Midbrain (tissue), 1 donor: ENCODE measurements at places on chromosomes 6 and 20.
A peak's percentile ranks its signal among the peaks of the same experiment; 100 is the strongest.

DNA sequence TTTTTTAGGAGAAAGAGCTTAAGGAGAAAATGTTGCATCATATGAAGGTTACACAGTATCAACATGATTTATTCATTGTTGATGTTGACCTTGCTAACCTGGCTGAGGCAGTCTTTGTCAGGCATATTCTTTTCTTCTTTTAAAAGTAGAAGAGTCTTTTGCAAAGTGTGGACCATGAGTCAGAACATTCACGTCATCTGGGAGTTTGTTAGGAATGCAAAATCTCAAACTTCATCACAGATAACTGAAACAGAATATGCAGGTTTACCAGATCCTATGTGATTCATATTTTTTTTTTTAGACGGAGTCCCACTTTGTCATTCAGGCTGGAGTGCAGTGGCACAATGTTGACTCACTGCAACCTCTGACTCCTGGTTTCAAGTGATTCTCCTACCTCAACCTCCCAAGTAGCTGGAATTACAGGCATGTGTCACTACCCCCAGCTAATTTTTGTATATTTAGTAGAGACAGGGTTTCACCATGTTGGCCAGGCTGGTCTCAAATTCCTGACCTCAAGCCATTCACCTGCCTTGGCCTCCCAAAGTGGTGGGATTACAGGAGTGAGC is 530.4 kb upstream of the BTBD3 start:
- DNase-seq, result no peak

DNA sequence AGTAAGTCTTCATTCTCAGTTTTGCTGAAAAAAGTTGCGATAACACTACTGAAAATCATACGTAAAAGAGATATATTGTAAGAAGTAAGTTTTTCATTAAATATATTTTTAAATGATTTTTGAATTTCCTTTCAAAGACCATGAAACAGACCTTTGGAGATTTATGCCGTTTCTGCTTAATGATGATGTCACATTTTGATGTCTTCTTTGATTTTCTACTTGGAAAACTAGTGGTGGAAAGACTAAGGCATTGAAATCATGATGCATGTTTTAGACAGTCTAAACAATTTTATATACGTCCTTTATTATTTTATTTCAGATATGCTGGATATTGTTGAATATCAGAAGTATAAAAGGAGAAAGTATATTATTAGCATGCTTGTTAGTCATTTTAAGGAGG is 33.7 kb downstream of the EYA4 start:
- no peak for DNase-seq

GRCh38 chr20:36550790-36551299 is 9.5 kb downstream of the MYL9 start:
- no peak for DNase-seq

GRCh38 chr6:31883676-31884075 is 4.9 kb upstream of the SLC44A4 start:
- no peak for DNase-seq

DNA sequence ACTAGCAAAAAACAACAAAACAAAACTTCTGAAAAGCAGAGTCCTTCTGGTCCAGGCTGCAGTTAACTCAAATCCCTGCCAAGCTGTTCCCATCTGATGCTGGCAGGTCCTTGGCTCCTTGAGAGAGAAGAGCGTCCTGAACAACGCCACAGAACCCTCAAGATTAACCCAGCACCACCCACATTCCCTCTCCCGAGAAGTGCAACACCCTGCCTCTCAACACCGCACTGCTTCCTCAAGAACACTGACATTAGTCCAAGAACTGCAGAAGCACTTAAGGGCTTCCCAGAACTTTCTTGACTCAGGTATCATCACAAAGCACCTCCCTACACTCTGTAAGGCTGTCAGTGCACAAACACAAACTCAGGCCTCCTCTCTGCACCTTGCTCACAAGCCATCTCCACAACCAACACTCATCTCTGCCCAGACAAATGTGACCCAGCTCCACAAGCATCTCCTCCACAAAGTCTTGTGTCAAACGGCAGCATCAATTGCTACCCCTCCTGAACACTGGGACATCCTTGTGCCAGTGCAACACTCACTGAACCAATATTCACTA is 7.5 kb downstream of the MRPL14 start:
- no peak for DNase-seq

DNA sequence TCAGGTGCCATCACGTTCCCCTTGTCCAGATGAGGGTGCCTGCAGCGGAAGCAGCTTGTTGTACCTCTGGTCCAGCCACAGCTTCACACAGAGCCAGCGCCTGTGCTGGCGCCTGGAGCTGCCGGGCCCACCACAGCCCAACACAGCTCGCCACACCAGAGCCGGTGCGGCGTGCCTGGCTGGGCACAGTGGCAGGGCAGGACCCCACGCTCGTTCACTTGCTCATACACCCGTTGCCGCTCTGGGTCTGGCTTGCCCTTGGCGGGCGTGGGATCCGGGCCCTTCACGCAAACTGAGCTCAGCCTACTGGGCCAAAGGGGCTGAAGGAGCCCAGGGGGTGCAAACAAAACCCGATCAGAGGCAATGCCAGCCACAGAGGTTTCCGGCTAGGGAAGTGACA is 492.5 kb upstream of the MANEA start:
- no peak for DNase-seq

GRCh38 chr6:83216806-83217205 is 23.6 kb downstream of the RWDD2A start:
- DNase-seq, result no peak

- DNase-seq, result no peak
Measured at GRCh38 chr20:48583171-48583570, 244.6 kb downstream of the PREX1 start.

- no peak for DNase-seq
Measured at GRCh38 chr6:8172530-8172929, 70.2 kb upstream of the EEF1E1 start.

DNA sequence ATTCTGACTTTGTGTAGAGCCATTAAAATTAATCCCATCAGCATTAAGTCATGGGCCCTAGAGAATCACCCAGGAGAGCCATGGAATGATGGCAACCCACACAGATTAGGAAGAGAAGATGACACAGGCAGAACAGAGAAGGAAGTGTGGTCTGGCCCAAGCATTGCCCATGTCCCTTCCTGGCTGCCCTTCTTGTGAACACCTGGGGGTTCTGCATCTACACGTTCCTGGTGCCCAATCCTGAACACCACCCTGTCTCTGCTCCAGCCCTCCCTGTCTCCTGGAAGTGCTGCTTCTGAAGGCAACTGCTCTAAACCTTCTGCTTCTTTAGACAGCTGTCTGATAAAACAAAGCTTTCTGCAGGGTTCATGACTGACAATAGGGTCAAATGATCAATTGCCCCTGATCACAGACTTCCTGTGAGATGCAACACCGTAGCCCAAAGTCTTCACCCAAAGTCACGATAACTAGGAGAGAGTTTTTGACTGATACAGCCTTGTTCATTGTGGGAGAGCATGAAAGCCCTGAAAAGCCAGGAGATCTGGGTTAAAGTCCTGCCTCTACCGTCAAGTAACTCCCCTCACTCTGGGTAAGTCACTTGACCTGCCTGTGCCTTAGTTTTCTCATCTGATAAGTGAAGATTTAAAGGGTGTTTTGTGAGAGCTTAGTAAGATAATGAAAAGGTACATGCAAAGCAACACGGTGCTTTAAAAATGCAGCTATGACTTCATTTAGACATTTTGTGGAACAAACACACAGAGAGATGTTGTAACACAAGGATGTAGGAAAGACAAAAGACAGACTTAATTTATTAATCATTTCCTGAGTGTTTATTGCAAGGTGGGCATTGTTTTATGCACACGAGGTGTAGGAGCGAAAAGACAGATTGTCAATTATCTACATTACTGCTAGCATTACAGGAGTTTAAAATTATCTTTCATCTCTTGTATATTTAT is 291.2 kb upstream of the STXBP5 start:
- DNase-seq, result no peak

DNA sequence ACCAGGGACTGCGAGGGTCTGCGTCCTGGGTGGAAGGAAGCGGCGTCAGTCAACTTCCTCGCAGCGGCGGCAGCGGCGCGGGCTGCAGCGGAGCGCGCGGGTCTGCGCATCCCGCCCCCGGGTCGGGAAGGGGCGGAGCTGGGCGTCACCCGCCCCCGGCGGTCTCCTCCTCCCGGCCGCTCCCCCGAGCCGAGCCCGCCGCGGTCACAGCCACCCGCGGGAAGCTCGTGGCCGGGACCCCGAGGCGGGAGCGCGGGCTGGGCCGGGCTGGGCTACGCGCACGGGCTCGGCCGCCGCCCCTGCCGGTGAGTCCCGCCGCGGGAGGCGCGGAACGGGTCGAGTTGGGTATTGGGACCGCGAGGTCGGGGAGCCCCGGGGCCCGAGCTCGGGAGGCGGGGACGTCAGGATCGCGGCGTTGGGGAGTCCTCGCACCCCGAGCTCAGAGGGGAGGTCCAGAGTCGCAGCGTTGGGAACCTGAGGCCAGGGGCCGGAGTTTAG is at the start of gene PAQR8:
TSS of gene PAQR8 (plus strand) at position 207 of the 498 bp plus-strand sequence. CDS start 41,063 bp downstream, outside the sequence.
- DNase-seq, result peak; percentile 88

- DNase-seq, result no peak
Measured at GRCh38 chr20:59949911-59950310, 8.3 kb upstream of the CDH26 start.
